ENCODE measurements at places on chromosomes 6 and 20. TPM values are rescaled to one million over a fixed set of nuclear protein-coding genes. Genes with fewer than 3 reads are reported as not detected.

GRCh38 chr6:169208011-169208410 is 45.6 kb downstream of the THBS2 start:
- DNase-seq: no peak

DNA sequence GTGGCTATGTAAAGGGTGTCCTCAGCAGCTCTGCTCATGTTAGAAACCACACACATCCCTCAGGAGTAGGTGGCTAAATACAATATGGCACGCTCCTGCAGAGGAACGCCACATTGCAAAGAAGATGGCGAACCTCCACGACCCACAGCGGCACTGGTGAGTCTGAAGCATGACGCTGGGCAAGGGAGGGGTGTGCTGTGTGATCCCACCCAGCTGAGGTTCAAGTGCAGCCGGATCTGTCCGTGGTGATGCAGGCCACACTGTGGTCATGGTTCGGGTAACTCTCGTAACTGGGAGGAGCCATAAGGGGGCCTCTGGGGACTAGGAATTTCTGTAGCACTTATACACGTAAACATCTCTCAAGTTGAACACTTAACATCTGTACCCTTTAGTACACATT is 23.4 kb upstream of the APMAP start:
- DNase-seq: no peak

DNA sequence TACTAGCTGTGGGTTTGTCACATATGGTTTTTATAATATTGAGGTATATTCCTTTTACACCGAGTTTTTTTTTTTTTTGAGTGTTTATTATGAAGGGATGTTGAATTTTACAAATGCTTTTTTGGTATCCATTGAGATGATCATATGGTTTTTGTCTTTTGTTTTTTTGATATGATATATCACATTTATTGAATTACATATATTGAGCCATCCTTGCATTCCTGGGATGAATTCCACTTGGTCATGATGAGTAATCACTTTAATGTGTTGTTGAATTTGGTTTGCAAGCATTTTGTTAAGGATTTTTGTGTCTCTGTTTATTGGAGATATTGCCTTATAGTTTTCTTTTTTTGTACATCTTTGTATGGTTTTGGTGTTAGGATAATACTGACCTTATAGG is 3.3 kb upstream of the ZNF337 start:
- no peak for DNase-seq

DNA sequence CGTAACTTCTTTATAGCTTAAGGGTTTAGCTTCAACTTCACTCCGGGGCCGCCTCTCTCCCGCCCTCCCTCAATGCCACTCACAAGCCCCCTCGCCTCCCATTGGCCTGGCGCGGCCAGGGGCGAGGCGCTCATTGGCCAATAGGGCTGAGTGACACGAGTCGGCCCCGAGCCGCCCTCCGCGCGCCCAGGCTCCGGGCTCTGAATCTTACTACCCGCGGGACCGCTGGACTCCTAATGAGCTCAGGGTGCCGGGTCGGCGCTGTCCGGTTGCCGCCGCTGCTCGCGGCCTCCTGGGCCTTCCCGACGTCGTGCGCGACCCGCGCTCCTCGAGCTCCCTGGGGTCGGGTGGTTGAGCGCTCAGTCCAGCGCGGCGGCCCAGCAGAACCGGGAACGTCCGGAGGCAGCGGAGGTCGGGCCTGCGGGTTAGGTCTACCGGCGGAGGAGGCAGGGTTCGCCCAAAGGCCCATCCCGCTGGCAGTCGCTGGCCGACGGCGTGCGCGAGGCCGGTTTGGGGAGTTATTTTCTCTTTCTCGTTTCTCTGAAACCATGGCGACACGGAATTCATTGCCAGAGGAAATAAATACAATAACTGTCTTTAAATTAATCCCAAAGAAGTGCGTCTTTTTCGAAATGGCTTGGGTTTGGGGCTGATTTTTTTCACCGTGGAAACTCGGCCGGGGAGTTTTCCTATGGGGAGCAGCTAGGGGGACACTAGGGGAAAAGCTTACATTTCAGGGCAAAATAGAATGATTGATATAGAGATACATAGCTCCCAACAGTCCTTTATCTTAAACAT is at the start of gene SIM1:
Gene SIM1, minus strand, starts transcription at position 19 of the 798 bp plus-strand sequence. CDS start 1,453 bp downstream, outside the sequence.
- DNase-seq: peak; percentile 84

GRCh38 chr6:41935193-41935574 is 6.4 kb downstream of the CCND3 start:
- DNase-seq: no peak

GRCh38 chr6:101181006-101181405 is 212.5 kb upstream of the GRIK2 start:
- no peak for DNase-seq

DNA sequence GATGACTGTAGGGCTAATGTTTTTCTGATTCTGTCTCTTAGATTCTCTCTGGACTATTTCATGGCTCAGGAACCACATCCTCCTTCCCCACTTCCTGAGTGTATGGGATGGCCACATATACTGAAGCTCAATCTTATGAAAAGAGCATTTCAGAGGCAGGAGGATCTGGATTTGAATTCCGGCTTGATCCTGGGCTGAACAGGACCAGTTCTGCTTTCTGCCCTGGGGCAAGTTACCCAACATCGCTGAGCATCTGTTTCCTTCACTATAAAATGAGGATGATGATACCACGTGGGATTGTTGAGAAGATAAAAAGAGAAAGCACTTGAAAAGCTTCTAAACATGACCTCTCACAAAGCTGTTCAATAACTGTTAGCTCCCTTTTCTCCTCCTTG is 168.4 kb upstream of the TNFAIP3 start:
- no peak for DNase-seq

The PLEKHG1 gene
- total RNA-seq: 48.7 TPM

DNA sequence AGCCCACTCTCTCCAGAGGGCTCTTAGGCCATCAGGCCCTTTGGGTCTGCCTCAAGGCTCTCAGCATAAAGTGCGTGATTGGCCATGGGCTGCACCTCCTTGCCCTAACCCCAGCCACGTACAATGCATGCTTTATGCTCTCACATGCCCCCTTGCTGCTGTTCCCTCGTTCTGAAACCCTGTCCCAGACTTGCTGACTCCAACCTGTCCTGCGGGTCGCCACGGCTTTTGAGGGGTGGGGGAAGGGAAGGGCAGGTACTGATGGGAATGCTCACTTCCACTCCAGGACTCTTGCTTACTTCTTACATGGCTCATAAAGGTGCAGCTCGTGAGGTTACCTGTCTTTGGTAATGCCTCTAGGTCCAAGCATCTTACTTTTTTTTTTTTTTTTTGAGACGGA is 6.0 kb downstream of the ARMC12 start:
- no peak for DNase-seq

The TRIM10 gene
- total RNA-seq: 0.17 TPM

DNA sequence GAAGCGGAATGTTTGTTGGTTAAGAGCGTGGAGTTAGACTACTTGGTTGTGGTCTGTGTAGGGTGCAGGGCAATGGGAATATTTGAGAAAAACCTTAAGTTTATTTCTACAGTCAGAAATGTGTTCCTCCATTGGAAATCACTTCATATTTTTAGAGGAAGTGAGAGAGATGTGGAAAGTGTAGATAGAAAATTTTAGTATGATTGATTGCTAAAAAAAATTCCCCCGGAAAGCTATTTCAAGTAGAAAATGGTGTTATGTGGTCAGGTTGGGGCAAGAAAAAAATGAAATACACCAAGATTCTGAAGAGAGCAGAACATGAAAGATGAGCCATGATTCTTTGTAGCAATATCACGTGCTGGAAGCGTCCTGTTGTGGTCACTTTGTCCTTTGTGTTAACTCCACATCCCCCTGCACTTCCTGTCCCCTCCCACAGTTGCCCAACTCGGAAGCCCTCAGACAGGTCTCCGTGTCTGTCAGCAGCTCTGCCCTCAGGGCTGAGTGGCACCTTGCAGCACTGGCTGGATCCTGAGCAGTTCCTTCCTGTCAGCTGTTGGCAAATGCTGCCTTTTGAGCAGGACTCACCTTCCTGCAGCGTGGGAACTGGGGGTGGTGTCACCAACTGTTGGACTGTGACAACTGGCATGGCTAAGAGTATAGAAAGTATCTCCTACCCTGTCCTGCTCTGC is 137.5 kb upstream of the SLC24A3 start:
- DNase-seq: no peak

The RSPH9 gene
- total RNA-seq: 0.14 TPM

The LZTS3 gene
- total RNA-seq: 17.2 TPM
